Spinal cord (tissue), 10 donors: ENCODE measurements at places on chromosomes 1 and 21. TPM values are rescaled to one million over a fixed set of nuclear protein-coding genes. Genes with fewer than 3 reads are reported as not detected.

GRCh38 chr1:155973723-155974122, 4.6 kb downstream of the ARHGEF2 start:
- no peak for DNase-seq

The FAM20B gene
- 59.0 TPM for total RNA-seq

GRCh38 chr1:199123615-199124014, 484.8 kb downstream of the PTPRC start:
- DNase-seq, result no peak

- no peak for DNase-seq
Observed at GRCh38 chr1:33094971-33095604, 14.1 kb downstream of the AZIN2 start.

DNA sequence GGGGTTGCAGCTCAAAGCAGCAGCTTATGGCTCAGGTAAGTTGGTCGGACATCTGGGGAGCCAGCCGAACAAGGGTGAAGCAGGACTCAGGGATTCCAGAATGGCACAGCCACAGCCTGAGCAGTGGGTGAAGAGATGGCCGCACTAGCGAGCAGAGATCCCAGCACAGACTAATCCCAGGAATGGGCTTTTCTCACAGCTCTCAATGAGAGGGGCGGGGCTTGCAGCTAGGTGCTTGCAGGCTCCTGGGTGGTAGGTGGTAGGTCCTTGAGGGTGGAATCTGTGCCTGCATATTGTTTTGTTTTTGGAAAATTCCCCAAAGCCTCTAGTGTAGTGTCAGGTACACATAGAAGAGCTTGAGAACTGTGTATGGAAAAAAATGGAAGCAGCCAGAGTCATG, 9.0 kb downstream of the KIAA0040 start:
- DNase-seq, result no peak

DNA sequence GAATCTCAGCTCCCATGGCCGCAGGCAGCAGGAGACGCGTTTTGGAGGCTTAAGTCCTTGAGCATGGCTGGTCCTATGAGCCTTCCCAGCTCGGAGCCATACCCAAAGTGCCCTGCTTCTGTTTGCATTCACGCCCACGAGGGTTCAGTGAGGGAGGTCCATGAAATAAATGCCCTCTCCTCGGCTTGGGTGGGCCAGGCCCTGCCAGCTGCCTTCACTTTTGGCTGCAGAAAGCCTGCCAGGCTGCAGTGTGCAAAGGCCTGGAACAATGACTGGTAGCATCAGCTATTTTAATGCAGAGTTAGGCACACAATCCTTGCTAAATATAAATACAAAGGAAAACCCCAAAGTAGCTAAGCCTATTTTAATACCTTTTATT, 49.4 kb downstream of the H3-3A start:
- DNase-seq, result no peak

GRCh38 chr1:228217551-228218344, 9.9 kb downstream of the OBSCN start:
- DNase-seq, result no peak

The CD1E gene
- 0.10 TPM for total RNA-seq

The PERM1 gene
- total RNA-seq, result not detected

DNA sequence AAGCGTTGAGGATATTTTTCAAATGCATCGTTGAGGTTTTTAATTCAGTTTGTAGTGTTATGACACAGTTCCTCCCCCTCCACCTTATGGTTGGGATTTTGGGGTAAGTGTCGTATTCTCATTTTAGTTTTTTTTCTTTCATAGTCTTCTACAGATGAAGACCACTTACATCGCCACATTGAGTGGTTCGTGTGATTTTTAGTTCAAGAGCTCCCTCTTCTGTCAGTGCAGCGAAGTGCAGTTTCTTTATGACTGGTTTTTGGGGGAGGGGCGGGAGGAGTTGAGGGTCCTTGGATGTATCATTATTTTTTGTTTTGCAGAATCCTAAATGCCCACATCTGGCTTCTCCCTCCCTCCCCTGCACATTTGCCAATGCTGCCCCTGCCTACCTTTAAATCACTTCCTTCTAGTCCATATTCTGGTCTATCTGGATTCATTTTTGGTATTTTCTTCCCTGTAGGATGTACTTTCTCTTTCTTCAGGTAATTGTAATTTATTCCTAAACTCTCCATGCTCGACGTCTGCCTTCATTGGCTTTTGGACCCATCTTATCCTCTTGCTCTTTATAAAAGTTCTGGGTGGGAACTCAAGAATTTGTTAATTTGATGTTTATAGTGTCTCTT, 433.1 kb downstream of the CAMTA1 start:
- DNase-seq, result no peak

The A3GALT2 gene
- total RNA-seq, result not detected

The FCRL5 gene
- total RNA-seq, result 0.20 TPM

DNA sequence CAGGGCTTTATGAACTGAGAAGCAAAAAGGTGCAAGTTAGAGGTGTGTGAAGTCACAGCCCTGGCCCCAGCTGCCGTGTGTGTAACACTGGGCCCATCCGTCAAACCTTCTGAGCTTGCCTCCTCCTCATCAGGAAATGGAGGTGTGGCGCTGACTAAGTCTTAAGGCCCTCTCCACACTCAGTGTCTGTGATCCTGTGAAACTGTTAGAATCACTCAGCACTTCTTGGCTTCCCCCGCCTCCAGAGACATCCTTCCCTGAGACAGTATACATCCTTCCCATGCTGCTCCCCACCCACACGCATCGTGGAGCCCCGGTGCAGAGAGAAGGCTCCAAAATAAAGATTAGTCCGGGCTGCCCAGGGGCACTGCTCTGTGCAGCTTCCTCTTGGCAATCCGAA, 33.3 kb downstream of the LRP8 start:
- DNase-seq, result no peak

DNA sequence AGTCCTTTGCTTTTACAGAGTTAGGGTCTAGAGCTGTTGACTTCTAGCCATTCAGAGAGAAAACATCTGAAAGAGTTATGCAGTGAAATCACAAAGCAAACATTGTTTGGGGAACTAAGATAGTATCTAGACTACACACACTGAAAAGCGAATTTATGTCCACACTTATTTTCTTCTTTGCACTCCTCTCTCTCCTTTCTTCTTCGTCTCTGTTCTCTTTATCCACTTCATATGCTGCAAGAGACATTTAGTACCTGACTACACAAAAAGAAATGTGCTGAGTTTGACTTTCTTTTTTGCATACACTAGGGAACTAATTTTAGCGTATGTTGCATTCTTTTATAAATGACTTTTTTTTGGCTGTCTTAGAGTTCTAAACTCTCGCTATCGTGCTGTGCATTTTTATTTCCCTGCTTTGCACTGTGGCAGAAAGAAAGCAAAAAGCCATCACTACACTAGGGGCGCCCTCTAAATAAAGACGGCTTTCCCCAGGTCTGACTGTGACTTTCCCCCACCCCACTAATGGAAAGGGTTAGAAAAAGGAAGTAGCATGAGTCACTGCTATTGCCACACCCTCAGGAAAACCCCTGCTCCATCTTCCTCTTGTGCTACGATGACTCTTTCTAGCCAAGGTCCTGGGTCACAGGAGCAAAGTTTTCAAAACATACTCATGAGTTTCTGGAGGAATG, 65.7 kb downstream of the MAP3K7CL start:
- DNase-seq, result no peak

The KIF2C gene
- 10.8 TPM for total RNA-seq

DNA sequence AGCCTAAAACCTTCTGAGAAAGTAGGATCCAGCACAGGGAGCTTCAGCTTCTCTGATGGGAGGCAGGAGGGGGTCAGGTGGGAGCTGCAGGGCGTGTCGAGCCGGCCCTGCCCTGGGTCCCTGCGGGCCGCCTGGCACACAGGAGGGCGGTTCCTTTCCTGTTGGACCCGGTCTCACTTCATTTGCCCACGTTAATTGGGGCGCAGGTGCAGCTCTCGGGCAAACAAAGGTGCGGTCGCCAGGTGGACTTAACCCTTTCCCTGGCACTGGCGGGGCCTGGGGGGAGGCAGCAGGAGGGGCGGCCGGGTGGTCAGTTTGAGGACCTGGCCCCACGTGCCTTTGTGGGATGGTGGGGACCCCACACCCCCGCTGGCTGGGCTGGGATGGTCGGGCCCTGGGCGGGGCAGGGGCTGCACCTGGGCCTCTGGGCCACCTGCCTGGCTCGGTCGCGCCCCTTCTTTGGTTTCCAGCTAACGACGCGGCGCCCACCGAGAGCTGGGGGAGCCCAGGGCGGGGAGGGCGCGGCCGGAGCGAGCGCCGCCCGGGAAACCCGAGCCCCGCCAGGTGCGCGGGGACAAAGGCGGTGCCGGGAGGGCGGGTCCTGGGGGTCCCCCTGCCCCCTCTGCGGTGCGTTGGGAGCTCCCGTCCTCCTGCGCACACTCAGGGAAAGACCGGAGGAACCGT, 20.8 kb upstream of the C1orf159 start:
- no peak for DNase-seq

DNA sequence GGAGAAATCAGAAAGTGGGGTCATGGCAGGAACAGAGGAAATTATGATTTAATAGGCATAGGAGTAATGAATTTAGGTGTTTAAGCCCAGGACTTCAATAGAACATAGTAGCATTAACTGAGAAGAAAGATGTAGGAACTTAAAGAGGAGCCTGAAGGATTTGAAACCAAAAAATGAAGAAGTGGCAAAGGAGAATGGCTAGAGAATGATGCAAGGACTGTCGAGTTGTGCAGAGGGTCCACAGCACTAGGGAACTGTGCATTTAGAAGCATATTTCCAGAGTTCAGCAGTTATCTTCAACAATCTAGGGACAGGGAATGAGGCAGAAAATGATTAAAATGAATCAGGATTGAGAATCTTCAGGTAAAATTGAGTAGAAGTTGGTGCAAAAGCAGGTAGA, 328.1 kb upstream of the LYPLAL1 start:
- no peak for DNase-seq

GRCh38 chr1:174836543-174836942, 163.2 kb upstream of the CACYBP start:
- no peak for DNase-seq

The TTC39A gene
- total RNA-seq, result 3.3 TPM

The OLFML3 gene
- 343 TPM for total RNA-seq

DNA sequence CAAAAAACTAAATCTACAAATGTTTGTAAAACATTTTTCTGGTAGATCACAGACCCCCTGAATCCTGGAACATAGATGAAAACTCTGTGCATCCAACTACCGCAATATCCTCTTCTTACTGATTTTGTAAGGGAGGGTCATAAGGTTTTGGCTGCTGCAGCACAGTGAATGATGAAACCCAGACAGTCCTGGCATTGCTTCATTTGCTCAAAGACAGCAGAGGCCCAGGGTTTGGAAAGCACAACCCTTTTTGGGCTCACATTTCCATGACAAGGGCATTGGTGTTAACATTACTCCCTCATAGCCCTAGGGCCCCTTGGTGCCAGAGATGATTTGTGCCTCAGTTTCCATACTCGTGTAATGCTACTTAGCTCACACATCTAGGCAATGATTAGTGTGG, 51.2 kb downstream of the PLXNA2 start:
- no peak for DNase-seq

- DNase-seq, result no peak
Observed at GRCh38 chr1:211711315-211711705, 35.9 kb upstream of the NEK2 start.

DNA sequence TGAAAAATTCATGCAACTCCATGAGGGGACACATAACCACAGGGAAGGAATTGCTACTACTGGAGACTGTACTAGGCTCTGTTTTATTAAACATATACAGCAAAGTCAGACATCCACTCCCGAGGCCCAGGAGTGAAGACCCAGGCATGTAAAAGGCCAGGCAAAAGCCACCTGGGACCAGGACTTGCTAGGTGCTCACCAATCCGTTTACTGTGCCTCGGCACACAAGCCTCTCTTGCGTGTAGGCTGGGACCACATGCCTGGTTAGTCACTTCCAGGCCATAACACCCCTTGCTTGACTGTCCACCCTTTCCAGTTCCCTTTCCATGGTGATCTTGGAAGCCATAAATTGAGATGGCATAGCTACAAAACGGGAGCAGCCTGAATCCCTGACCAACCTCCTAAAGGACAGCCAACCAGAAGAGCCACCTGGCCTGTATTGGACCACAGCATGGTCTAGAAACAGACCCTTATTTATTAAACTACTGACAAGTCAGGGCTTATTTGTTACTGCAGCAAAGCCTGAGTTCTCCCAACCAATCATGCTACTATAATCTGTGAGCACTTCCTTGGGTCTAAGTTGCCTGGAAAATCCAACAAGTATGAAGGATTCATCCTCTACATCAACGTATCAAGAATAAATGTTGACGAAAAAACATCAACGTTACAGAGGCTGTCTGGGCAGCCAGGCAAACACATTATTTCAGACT, 39.7 kb downstream of the URB1 start:
- no peak for DNase-seq

The E2F2 gene
- total RNA-seq, result 5.8 TPM

The TRMT13 gene
- total RNA-seq, result 29.3 TPM

- no peak for DNase-seq
Observed at GRCh38 chr1:53501065-53502005, 42.1 kb downstream of the DMRTB1 start.

The CA14 gene
- total RNA-seq, result 33.7 TPM

The KCNJ10 gene
- 17.1 TPM for total RNA-seq

DNA sequence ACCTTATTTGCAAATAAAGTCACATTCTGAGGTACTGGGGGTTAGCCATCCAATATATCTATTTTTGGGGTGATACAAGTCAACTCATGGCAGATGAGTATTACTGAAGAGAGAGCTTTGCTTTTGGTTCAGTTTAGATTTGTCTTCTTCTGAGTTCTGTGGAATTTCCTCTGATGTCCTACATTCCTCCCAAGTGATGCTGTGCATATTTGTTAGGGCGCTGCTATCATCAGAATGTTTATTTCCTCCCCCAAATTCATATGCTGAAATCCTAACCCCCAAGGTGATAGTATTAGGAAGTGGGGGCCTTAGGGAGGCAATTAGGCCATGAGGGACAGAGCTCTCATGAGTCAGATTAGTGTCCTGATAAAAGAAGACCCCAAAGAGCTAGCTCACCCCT, 96.2 kb upstream of the WLS start:
- no peak for DNase-seq

The FCRL4 gene
- not detected for total RNA-seq

The OR2L8 gene
- total RNA-seq, result 1.2 TPM

The C8A gene
- total RNA-seq, result not detected

The GLMN gene
- 15.1 TPM for total RNA-seq

The SPRR3 gene
- total RNA-seq, result not detected

GRCh38 chr1:63728611-63729226, 45.1 kb upstream of the ROR1 start:
- DNase-seq, result no peak

The AADACL4 gene
- total RNA-seq, result not detected

- DNase-seq, result peak; percentile 93
Observed at GRCh38 chr1:54199765-54200518, at the start of the genes CYB5RL and MRPL37. Gene CYB5RL, minus strand, starts transcription at chr1:54200030. Its CDS starts 4,414 bp downstream, at chr1:54195616. Gene MRPL37, plus strand, starts transcription at chr1:54200167. Its CDS starts 77 bp downstream, at chr1:54200244.

DNA sequence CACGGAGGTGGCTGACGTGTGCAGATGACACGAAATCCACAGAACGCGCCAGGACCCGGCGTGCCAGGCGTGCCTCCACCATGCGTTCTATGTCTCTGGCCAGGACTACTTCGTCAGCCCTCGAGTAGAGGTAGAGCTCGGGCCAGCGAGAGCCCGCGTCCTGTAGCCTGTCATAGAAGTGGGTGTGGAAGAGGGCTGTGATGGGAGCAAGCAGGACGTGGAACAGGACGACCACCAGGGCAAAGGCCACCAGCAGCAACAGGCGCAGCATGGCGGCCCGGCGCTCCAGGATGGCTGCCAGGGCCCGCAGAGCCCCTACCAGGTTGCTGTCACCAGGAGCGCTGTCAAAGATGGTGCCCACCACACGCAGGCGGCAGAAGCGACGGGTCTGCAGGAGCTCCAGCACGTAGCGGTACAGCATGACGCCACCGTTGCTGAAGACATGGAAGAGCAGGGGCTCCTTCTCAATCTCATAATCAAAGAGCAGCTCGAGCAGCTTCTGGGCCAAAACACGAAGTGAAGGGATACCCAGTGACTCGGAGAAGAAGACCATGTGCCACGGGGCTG, 19.6 kb downstream of the TMEM53 start:
- DNase-seq, result no peak
